ENCODE measurements at places on chromosomes 16 and 17. TPM values are rescaled to one million over a fixed set of nuclear protein-coding genes. Genes with fewer than 3 reads are reported as not detected.

DNA sequence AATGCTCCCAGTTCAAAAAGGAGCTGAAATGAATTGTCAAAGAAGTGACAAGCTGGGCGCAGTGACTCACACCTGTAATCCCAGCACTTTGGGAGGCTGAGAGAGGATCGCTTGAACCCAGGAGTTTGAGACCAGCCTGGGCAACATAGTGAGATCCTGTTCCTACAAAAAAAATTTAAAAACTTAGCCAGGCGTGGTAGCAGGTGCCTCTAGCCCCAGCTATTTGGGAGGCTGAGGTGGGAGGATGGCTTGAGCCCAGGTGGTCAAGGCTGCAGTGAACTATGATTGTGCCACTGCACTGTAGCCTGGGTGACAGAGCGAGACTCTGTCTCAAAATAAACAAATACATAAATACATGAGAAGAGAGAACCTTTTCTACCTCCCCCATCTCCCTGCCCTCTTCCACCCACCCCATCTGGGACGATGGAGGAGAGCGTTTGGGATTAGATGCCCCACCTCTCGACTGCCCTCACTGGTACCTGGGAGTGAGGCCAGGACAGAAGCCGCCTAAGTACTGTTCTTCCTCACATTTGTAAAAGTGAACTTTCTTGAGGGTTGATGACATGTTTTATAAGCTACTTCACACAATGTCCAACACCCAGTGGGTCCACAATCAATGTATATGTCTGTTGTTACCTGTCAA is 2.4 kb downstream of the IL4R start:
- DNase-seq = no peak

ENPP7 gene
- not detected for total RNA-seq

GRCh38 chr17:59893676-59894100 is 767 bp downstream of the RPS6KB1 start:
- DNase-seq = no peak

DNA sequence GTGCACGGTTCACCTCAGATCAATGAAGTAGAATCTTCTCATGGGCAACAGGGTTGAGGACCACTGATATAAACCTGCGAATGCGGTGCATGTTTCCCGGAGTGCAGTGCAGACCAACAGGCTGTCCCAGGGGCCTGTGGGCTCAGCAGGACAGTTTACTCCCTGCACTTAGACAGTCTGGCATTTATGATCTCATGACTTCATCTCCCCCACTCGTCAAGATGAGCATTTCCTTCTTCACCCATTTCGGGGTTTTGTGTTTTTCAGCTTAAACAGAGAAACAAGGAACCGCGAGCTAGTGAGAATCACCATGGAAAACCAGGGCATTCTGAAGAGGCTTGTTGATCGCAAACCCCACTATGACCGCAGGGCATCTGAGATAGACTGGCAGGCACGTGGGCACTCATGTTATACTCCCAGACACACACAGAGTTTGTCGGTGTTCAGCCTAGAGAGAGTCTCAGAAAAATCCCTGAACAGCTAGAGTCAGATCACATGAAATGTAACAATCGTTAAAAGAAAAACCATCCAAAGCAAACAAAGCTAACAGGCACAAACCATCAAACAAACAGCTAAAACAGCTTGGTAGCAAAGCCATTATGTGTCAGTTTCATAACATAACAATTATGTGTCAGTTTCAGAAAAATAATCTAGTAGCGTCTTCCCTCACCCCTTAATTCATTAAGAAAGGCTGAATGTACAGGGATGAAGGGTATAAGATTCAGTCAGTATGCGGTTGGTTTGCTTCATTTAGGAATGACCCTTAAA is 2.9 kb downstream of the CFAP97D1 start:
- no peak for DNase-seq

DNA sequence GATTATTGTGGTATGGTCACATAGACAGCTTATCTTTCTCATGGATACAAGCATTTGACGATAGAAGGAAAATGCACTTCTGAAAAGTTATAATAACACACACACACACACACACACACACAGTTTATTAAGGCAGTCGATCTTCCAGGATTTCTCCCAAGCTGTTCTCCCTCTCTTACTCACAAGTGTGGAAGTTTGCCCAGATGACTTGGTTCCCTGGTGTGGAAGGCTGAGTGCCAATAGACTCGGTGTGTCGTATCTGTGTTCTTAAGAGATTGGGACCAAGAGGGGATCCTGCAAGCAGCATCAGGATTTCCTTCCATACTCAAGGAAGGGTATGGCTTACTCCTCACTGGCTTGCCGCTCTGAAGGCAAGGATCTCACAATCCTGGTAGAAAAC is 279.6 kb downstream of the HS3ST3B1 start:
- DNase-seq = no peak
